ENCODE measurements at places on chromosomes 5 and 9.

DNA sequence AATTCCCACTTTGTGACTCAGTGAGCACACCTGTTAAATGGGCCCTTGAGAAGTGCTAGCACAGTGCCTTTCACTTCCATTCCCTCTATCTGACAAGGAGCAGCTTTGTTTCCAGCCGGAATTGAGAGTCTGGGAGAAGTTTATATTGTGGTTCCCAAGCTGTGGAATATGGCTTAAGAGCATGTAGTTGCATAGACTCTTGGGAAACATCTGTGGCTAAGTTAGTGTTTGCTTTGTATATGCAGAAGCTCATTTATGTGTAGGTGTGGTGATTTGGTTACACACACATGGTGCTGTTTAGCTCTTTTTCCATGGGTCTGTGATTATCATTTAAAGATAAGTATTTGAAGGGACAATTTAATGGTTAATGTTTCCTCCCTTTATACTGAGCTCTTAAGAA, 110.5 kb upstream of the HMHB1 start:
- no peak for DNase-seq

DNA sequence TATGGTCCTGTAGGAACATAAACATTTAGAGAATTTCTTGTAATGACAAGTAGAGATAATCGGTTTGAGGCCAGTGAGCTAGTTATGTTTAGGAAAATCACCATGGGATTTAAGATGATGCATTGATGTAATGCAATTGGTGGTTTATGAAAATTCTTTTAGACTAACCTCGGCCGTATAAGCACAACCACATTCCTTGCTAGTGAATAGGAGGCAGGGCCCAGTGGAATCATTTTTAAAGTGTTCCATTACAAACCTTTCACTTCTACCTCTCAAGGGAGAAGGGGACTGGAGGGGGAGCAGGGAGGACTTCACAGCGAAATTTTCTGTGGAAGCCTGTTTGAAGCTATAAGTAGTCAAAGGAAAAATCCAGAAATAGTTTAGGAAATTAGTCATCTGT, 71.8 kb upstream of the NFIL3 start:
- DNase-seq = no peak

GRCh38 chr9:19473605-19474004, 64.8 kb downstream of the ACER2 start:
- no peak for DNase-seq

GRCh38 chr9:117678871-117679270, 25.3 kb upstream of the TLR4 start:
- no peak for DNase-seq

DNA sequence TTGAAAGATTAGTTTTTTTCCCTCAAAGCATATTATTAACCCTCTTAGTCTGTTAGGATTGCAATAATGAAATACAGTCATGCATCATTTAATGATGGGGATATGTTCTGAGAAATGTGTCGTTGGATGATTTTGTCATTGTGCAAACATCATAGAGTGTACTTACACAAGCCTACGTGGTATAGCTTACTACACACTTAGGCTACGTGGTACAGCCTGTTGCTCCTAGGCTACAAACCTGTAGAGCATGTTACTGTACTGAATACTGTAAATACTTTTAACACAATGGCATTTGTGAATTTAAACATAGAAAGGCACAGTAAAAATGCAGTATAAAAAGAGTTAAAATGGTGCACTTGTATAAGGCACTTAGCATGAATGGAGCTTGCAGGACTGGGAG, 132.7 kb downstream of the PDE8B start:
- DNase-seq = no peak

GRCh38 chr5:155954701-155955445, 372.1 kb upstream of the SGCD start:
- DNase-seq = no peak

DNA sequence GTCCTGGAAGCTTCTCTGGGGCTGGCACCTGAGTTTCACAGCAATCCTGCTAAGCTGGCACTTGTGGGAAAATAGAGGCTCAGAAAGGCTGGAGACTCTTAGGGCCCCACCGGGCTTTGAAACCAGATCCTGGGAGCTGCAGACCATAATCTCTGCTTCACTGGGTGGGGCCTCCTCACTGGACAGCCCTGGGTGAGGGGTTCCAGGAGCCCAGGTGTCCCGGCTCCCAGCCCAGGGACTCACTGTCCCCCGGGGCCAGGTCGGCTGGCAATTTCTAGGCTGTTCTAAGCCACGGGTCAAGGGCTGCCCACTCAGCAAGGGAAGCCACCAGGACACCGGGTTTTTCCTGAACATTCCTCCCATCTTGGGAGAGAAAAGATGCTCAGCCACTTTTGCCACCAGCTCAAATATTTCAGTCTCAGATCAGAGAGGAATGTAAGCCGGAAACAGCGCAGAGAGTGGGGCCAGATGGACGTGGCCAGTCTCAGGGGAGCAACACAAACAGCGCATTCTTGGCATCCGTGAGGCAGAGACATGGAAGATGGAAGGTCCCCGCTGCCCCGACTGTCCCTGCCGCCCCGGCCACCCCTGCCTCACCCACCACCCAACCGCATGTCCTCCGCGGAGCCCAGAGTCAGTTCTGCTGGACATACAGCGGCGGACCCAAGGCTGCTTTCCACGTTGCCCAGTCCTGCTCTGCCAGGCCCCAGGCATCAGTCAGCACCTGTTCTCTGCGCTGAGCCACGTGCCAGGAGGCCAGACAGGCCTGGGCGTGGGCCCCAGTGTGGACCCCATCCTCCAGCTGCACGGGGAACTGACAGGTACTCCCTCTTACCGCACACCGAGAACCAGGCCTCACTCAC, 72.6 kb downstream of the VAV2 start:
- DNase-seq = no peak

DNA sequence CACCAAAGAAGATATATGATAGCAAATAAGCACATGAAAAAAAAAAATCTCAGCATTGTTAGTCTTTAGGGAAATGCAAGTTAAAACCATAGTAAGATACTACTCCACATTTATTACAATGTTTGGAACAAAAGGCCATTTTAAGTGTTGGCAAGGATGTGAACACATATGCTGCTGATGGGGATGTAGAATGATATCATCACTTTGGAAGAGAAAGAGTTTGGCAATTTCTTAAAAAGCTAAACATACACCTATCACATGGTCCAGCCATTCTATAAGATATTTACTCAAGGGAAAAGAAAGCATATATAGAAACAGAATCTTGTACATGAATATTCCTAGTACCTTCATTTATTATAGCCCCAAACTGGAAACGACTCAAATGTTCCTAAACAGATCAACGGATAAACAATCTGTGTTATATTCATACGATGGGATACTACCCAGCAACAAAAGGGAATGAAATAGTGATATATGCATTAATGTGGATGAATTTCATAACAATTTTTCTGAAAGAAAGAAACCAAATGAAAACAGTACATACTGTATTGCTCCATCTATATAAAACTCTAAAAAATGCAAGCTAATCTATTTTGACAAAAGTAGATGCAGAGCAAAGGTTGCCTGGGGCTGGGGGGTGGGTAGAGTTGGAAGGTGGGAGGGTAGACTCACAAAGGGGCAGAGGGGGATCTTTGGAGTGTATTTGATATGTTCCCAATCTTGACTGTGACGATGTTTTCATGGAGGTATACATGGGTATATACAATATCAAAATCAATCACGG, 45.7 kb upstream of the SMAD5 start:
- DNase-seq = no peak

DNA sequence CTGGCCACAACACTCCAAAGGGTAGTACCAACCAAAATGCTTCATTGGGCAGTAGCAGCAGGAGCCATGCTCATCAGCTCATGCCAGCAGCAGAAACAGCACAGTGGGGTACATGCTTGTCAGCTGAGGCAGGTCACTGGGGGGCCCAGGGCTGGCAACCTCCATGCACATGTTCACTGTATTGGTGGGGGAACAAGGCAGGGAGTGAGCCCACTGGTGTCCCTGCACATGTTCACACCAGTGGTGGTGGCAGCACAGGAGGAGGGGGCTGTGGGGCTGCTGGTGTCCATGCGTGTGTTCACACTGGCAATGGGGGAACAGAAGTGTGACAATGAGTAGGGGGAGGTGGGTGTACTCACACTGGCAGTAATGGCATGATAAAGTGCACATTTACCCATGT, 254.3 kb upstream of the KIF2A start:
- no peak for DNase-seq

GRCh38 chr5:65047948-65048690, 279.4 kb downstream of the CWC27 start:
- DNase-seq = no peak

DNA sequence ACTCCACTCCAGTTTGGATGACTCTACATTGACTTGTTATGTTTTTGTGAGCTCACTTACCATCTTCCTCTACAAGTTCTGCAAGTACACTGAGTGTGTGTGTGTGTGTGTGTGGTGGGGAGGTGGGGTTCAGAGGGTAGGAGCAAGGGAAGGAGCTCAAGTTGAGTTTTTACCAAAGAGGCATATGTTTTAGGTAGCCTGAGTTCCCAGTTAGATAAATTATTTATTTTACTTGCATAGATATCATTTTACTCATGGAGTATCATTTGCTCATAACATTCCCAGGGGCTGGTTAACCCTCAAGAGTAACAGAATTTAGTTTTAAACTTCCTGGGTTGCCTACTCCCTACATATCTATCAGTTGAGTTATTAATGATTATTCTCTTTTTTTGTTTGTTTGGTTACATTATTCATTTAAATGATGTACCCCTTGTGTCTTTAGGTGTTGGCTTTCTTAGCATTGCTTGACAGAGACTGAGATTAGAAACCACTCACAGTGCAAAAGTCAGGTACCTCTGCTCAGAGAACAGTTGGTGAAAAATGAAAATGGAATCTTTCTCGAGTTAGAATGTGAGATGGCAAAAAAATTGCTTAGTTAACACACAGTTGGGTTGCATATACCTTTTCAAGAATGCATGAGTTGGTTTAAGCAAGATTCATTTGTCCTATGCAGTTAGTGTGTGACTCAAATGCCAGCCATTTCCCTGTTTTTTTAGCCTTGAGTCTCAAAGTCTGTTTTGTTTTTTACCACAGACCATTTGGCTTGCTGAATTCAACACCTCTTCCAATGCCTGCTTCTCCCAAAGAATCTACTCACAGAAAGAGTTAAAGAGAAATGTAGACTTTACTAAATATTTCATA, 29.2 kb downstream of the TNFSF8 start:
- no peak for DNase-seq

GRCh38 chr5:106732624-106733023, 938.1 kb downstream of the EFNA5 start:
- DNase-seq = no peak

DNA sequence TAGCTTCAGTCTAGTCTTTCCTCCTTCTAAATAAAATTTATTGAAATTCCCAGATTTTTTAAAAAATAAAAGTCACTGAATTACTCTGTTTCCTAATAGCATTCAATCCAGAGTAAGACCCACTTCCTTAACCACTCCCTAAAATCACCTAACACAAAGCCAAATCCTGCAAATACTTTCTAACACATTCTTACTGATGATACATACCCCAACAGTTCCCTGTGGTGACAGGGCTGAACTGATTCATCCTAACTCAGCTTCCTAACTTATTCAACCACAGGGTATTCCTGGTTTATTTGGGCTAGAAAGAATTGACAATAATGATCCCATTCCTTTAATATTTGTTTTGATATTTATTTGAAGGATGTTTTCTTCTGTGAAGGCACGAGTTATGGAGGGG, 40.7 kb upstream of the ZNF300 start:
- DNase-seq = no peak

DNA sequence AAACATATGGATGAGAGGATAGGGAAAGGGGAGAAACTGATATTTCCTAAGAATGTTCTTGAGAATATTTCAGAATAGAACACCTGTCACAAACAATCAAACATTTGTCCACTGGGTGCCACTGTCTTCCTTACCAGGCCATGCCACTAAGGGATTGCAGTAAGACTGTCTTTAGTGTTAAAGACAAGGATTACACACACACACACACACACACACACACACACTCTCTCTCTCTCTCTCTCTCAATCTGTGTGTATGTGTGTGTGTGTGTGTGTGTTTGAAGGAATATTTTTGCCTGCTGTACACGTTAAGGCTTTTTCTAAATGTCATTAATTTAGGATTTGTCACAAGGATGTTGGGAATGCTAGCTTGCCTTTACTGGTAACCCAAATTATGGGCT, 54.4 kb downstream of the CCDC192 start:
- no peak for DNase-seq

Data from stimulated activated CD8-positive, alpha-beta memory T cell treated with anti-CD3 and anti-CD28 coated beads, Interleukin-15, amount 100 ng/mL, for 24 hours (primary cell).